ENCODE measurements at places on chromosomes 16 and 17.

- DNase-seq, result peak; percentile 35
Observed at GRCh38 chr17:75289832-75290337, 652 bp upstream of the SLC25A19 start.

- no peak for DNase-seq
Observed at GRCh38 chr16:53191413-53191812, 136.6 kb downstream of the CHD9 start.

DNA sequence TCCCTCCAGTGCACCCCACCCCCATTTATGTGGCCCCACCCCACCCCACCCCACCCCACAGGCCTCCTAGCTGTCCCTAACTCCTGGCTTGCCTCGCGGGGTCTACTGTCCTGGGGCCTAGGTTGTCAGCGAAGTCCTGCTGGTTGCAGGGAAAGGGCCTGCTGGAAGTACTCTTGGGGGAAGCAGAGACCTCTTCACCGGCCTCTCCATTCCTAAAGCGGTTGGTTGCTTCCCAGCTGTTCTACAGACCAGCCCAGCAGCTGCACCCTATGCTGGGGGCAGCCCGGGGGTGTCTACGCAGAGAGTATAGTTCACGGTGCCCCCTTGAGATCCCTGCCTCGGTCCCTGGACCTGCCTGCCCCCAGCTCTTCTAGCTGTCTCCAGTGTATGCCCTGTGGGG, 56.2 kb downstream of the BAIAP2 start:
- no peak for DNase-seq

DNA sequence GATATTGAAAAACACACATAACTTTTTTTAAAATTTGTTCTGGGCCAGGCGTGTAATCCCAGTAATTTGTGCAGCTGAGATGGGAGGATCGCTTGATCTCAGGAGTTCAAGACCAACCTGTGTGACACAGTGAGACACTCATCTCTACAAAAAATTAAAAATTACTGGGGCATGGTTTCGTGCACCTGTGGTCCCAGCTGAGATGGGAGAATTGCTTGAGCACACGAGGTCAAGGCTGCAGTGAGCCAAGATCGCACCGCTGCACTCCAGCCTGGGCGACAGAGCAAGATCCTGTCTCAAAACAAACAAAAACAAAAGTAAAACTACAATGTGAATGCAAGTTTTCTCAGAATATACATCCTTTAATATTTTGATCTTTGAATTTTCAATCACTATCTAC, 15.1 kb downstream of the C16orf54 start:
- no peak for DNase-seq

DNA sequence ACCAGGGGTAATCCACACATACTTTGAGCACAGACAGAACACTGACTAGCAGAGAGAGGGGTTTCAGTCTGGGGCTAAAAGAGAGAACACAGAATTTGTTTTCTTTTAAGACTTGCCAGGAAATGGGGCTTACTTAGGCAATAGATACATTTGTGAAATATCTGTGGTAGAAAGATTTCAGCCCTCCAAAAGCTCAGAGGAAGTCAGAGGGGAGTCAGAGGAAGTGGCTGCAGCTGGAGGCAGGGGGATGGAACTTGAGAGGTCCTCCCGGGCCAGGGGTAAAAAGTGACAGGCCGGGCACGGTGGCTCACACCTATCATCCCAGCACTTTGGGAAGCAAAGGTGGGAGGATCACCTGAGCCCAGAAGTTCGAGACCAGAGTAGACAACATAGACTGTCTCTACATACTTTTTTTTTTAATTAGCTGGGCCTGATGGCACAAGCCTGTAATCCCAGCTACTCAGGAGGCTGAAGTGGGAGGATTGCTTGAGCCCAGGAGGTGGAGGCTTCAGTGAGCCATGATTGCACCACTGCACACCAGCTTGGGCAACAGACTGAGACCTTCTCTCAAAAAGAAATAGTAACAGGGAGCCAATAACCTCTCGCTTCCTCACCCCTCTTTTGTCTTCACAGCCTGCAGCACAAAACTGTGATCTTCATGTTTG, 49.9 kb downstream of the NLRC5 start:
- peak; percentile 62 for DNase-seq

DNA sequence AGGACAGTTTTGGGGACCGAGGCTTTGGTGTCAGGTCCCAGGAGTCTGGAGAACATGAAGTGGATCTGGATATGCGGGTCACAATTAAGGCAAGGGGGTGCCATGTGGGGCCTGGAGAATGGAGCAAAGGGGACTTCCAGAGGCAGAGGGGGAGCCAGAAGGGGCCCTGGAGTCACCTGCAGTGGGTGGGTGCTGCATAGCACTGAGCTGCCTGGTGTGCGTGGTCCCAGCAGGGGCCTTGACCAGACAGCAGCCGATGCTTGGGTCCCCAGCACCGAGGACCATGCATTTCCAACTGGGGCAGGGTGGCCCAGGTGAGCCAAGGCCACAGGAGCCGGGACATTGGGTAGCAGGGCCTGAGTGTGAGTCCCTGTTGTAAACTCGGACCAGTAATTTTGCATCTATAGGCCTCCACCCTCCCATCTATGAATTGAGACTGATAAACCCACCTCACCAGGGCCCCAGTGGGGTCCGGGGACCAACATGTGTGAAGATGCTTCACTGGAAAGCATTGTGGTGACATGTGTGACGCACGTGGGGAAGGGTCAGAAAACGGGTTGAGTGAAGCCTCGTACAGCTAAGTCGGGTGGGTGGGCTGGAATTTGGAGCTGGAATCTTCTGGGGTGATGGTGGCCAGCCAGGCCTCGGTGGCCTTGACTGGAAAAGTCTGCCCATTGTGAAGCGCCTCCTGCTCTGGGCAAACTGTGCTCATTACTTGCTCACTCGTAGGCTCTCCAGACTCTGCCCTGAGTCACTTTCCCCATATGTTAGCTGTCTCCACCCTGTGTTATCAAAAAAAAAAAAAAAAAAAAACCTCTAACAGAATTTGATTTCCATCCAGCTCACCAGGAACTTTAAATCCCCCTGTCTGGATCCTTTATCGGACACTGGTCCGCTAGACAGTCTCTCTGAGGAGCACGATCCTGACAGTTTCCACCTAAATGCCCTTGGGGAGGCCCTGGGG, 90.5 kb upstream of the ZNF469 start:
- DNase-seq, result no peak

DNA sequence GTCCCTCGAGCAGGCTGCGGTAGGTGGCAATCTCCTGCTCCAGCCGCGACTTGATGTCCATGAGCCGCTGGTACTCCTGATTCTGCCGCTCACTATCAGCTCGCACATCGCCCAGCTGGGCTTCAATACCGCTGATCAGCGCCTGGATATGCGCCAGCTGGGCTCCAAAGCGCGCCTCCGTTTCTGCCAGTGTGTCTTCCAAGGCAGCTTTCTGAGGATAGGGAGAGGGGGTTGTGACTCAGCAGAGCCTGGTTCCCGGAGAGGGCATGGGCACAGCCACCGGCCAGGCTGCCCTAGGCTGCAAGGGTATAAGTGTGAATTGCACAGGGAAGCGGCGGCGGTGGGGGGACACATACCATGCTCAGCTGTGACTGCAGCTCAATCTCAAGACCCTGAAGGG, 4.3 kb downstream of the KRT19 start:
- no peak for DNase-seq

DNA sequence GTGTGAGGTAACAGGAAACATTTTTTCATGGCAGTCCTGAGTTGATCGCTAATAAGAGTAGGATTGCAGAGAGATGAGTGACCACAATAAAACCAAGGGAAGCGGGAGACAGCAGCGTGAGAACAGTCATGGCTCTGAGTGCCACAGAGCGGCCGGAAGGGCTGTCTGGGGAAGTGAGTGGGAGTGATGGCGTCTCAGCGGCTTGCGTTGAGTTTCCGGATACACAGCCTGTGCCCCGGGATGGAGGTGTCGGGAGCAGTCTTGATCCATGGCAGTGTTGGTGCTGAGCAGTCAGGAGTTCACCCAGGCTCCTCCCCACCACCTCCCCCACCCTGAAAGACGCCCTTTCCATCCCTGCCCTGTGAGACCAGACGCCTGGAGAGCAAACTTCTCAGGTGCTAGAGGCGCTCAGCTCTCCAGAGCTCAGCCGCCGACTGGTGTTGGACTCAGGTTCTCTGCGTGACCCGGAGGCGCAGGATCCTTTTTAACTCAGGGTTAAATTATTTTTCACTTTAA, 59.8 kb downstream of the BANP start:
- DNase-seq, result no peak

GRCh38 chr16:80752541-80752940, 51.9 kb downstream of the CDYL2 start:
- no peak for DNase-seq

DNA sequence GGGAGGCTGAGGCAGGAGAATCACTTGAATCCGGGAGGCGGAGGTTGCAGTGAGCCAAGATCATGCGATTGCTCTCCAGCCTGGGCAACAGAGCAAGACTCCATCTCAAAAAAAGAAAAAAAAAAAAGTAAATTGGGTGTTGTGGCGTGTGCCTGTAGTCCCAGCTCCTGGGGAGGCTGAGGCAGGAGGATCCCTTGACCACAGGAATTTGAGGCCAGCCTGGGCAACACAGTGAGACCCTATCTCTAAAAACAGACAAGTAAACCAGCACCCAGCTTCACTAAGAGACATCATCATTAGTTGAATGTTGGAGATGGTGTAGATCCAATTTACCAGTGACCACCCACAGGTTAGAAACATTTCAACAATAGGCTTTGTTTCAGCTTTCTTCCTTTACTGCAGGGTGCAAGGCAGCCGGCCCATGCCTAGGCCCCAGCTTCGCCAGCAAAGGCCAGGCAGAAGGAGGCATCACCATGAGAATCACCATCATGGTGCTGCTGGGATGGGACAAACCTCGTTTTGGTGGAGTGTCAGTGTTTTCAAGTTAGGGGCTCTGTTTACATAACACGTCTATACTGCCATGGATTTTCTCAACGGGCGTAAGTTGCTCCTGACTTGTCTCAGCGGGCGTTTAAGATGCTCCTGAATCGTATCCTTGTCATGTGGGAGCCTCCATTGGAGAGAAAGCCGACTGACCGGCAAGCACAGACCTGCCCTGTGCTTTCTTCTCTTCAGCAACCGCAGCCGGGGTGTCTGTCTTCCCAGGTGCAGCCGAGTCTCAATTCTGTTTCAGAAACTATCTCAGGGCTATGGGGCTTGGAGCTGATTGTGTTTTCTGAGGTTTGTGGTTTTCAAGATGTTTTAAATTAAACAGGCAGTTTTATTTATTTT, 7.3 kb downstream of the TCF25 start:
- no peak for DNase-seq

GRCh38 chr17:31251970-31252328, 45.1 kb downstream of the OMG start:
- no peak for DNase-seq

- DNase-seq, result no peak
Observed at GRCh38 chr16:13018026-13018425, 116.6 kb downstream of the SHISA9 start.

DNA sequence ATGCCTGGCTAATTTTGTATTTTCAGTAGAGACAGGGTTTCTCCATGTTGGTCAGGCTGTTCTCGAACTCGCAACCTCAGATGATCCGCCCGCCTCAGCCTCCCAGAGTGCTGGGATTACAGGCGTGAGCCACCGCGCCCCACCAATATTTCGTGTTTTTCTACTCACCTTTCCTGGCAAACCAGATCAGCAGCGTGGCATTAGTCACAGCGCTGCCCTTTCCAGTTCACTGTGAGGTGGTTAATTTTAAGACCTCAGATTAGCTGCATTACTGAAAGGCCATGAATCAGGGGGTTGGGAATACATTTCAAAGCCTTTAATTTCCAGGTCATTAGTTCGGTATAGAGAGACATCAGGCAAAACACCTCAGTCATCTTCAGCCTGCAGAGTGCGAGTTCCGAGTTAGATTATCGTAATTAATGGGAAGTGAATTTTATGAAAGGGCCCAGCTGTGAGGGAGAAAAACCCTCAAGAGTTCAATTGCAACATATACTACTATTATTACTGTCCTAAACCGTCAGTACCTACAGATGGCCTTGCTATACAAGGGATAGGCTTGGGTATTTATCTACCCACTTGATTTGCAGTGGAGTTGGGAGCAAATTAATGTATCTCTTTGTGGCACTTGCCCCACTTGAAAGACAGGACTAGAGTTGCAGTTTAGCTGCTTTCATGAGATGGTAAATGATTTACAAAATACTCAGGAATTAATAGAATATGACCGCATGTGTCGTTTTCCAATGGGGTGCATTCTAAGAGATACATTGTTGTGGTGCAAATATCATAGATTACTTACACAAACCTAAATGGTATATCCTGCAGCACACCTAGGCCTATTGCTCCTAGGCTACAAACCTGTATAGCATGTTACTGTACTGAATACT, 2.1 kb upstream of the USP32 start:
- DNase-seq, result no peak

- peak; percentile 57 for DNase-seq
Observed at GRCh38 chr17:40086150-40087044, 14.0 kb downstream of the NR1D1 start.

DNA sequence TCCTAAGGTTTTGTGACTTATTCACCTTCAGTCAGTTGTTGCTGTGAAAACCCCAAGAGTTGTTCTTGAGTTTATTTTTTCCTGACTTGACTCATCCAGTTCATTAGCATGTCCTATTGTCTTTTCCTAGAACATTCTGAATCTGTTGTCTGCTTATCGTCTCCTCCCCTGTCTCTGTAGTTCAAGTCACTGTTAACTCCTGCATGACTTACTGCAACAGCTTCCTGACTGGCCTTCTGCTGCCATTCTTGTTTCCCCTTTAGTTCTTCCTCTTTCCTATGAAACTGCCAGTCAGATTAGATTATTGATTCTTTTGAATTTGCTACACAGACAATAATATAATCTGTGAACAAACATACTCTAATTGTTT, 161.5 kb downstream of the FTO start:
- DNase-seq, result peak; percentile 46

DNA sequence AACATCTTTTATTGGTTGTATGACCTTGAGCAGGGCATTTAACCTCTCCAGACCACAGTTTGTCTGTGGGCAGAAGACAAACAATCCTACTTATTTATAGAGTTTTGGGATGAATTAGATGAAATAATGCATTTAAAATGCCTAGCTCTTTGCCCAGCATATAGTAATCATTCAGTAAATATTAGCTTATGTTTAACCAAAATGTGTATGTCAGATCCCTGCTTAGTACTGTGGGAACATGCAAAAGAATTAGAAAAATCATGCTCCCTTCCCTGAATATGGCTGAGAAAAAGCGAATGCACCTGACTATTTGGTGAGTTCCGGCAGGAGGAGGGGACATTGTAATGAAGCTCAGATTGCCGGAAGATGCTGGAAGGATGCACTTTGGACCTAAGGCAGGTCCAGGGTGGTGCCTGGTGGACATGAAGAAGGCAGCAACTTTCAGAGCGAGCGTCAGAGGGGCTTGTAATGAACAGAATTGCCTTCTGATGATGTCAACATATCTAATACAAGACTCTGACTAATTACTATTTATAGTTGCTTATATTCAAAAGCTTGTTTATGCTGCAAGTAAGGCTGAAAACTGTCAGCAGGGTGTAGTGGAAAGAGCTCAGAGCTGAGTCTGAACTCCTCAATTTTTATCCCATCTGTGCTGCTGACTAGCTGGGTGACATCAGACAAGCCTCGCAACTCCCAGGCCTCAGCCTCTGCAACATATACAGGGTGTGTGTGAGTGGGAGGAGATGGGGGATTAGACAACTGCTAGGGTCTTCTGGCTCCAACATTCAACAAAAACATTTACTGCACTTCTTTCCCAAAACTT, 221.2 kb downstream of the PRKCA start:
- no peak for DNase-seq

GRCh38 chr16:67714522-67714921, 4.6 kb downstream of the GFOD2 start:
- no peak for DNase-seq
